Ureter (tissue), 1 donor: ENCODE measurements at places on chromosomes 3 and 15. TPM values are rescaled to one million over a fixed set of nuclear protein-coding genes. Genes with fewer than 3 reads are reported as not detected.

DNA sequence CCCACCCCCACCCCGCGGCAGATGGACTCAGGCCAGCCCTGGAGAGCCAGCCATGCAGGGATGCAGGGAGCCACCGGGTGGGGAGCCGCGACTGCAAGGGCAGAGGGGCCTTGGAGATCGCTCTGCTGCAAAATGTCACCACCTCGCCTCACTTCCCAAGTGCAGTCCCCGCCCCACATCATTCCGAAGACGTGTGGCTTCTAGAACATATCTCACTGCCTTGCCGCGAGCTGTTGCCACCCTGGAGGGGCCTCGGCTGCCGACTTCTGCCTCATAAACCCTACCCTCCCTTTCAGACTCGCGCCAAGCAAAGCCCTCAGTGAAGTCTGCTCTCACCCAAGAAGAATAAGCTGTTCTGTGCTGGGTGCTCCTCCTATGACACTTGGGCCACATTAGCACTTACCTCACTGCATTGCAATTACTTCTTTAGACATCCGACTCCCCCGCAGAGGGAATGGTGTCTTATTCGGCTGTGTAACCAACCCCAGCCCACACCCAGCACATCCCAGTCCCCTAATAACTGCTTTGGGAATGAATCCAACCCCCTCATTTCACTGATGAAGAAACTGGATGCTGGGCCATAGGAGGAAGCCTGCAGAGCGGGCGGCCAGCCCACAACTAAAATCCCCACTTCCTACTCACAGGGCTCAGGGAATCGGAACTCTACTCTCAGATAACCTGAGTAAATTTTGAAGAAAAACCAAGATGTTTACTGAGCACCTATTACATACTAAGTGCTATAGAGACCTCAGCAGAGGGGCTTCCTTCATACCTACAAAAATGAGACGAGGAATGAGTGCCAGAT lies 8.6 kb downstream of the TLE3 start:
- DNase-seq = no peak

- no peak for DNase-seq
These were observed 190.7 kb downstream of the LSAMP start for GRCh38 chr3:116254541-116254940.

GRCh38 chr3:55546866-55547669 lies 60.0 kb upstream of the WNT5A start:
- no peak for DNase-seq

DNA sequence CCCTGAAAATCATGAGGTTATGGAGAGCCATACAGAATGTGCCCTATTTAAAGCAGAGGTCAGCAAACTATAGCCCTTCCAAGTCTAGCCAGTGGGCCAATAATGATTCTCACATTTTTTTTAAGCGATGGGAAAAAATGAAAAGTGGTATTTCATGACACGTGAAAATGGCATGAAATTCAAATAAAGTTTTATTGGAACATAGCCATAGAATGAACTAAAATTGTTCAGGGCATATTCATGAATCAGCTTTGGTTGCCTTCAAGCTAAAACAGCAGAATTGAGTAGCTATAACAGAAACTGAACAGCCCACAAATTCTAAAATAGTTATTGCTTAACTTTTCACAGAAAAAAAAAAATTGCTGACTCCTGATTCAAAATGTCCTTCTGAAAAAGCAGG lies 104.5 kb downstream of the TFG start:
- no peak for DNase-seq

GRCh38 chr3:157305392-157305791 lies 131.3 kb upstream of the PTX3 start:
- no peak for DNase-seq

DNA sequence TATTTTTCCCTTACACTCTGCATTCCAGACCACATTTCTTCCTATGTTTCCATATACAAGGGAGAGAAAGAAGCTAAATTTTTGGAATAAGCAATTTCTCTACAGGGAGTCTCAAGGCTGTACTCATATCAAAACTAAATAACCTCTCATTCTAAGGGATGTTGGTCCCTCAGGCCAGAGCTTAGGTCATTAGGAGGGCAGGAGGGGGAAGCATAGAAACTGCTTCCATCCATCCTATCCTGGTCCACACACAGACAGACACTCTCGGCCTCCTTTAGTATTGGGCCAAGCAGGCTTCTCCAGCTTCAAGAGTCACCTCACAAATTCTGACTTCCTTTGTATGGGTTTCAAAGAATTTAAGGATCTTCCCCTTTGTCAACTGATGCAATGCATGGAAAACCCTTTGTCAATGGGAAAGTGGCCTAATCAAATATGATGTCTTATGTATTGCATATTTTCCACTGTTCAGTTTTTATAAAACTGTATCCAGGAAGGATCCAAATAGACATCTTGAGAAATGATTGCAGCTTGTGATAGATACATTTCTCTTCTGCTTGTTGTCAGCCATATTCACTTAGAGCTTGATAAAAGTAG lies 140.7 kb upstream of the RARB start:
- DNase-seq = no peak

DNA sequence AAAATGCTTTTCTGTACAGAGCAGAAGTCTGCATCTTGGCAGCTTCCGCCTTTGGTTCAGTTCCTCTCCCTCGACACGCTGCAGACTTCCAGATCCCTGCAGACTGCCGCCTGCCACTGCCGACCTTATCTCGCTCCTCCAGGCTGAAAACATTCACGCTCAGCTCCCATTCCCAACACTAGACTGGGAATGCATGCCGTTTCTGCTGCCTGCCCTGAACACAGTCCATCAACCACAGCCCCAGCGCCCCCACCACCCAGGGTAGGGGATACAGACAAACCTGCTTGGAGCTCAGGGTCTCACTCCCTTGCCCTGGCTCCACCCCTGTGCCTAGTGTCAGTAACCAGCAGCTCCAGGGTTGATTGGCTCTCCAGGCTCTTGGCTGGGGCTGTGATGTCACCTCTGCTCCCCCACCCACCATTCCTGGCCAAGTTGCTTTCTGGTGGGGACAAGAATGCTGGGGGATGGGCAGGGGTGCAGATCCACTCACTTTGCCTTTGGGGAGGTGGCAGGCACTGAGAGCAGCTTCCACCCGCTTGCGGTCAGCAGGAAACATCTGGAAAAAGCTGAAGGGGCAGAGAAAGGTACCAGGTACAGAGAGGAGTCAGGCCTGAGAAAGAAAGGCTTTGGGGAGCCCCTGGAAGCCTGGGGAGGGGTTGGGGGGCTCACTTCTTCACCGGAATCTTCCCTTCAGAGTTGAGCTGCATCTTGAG lies 6.1 kb downstream of the PLCB2 start:
- no peak for DNase-seq

- no peak for DNase-seq
These were observed 110.1 kb upstream of the SKOR1 start for GRCh38 chr15:67715170-67715569.

DNA sequence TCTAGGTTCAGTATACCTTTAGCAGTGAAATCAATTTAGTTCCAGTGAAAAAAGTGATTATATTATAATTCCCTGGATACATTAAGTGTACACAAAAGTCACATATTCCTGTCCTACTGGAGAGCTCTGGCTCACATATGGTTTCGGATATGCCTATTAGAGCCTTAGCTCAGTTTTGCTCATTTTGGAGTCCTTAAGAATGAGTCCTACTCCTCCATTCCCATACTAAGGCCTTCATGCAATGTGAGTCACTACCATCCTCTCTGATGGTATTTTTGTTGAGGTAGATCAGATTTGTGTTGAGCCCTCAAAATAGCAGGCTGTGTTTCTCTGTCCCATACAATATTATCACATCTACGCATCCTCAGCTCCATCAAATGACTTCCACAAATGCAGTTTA lies 294.2 kb upstream of the COL8A1 start:
- DNase-seq = no peak

- DNase-seq = no peak
These were observed 67.4 kb downstream of the ATP13A5 start for GRCh38 chr3:193310914-193311723.

- DNase-seq = no peak
These were observed 262.1 kb downstream of the IGSF11 start for GRCh38 chr3:118772547-118773011.

Gene OTOL1
- not detected for total RNA-seq

Gene PDIA3
- 328 TPM for total RNA-seq

Gene ILDR1
- 16.3 TPM for total RNA-seq

Gene PLA2G4E
- 0.34 TPM for total RNA-seq

Gene VIPR1
- total RNA-seq = 72.7 TPM

Gene TMEM42
- total RNA-seq = 13.1 TPM
